ENCODE measurements at places on chromosomes 1 and 21.
A peak's percentile ranks its signal among the peaks of the same experiment; 100 is the strongest.

GRCh38 chr1:110875216-110875731, 2.3 kb downstream of the CD53 start:
- no peak for DNase-seq

DNA sequence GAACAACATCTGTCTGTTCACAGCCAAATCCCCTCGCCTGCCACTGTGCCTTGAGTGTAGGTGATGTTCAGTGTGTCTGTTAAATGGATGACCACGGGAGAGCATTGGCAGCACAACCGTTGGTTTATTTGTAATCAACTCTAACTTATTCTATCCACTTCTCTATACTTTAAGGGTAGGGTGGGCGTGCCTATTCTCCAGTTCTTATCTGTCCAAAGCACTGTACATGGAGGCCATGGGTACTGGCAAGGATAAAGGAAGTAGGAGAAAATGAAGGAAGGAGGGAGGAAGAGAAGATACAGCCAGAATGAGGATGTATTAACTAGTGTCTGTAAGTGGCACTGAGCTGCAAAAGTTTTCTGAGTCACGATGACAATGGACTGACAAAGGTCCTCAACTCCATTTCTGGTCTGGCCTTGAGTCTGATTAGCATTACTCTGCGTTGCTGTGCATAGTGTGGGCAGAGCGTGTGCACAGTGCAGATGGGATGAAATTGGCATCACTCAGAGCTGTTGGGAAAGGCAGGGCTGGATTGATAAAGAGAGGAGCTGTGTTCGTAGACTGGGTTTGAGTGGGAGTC, 7.1 kb downstream of the RHOU start:
- no peak for DNase-seq

DNA sequence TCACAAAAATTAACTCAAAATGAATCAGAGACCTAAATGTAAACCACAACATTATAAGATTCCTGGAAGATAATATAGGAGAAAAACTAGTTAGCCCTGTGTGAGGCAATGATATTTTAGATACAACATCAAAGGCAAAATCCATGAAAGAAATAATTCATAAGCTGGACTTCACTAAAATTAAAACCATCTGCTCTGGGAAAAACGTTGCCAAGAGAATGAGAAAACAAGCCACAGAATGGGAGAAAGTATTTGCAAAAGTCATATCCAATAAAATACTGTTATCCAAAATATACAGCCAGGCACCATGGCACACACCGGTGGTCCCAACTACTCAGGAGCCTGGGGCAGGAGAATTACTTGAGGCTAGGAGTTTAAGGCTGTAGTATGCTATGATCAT, 70.3 kb downstream of the SYF2 start:
- no peak for DNase-seq

DNA sequence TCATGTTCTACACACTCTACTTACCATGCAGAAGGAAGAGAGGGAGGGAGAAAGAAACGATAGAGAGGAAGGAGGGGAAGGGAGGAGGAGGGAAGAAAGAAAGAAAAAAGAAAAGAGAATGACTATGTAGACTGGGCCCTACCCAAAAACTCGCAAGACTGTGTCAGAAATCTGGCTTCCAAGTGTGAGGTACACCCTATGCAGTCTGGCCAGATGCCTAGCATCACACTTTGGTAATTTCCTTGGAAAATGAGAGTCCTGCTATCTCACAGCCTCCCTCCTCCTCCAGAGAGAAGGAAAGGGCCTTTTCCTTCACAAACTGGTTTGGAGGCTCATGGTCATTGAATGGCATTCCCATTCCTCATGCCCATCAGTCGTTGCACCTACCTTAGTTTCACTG, 86.4 kb upstream of the LRRC8D start:
- no peak for DNase-seq

DNA sequence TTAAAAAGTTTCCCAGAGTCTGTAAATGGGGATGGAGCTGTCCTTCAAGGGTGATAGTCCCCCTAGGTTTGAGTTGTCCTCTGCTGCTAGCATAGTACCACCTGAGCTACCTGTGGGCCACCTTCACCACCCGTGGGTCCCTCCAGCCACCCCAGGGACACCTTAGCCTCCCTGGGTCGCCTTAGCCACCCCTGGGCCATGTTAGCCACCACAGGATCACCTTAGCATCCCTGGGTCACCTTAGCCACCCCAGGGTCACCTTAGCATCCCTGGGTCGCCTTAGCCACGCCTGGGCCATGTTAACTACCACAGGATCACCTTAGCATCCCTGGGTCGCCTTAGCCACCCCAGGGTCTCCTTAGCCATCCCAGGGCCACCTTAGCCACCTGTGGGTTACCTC, 67.1 kb downstream of the ADARB1 start:
- DNase-seq, result no peak

DNA sequence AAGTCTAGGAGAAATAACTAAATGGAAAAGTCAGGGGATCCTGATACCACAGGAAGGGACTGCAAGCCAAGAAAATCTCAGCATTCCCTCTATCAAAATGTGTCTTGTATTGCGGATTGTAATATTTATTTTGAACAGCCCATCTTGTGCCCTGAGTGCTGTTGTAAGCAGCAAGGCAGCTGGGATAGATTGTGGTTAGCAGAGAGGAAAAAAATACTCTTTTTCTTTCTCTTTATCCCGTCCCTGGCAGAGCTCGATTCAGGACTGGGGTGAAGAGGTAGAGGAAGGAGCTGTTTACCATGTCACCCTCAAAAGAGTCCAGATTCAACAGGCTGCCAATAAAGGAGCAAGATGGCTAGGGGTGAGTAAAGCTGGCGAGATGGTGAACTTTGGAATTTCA, 1.2 kb downstream of the RGL1 start:
- no peak for DNase-seq

GRCh38 chr1:116424863-116425262, 51.8 kb downstream of the ATP1A1 start:
- DNase-seq, result no peak

GRCh38 chr1:248686815-248687214, 15.8 kb downstream of the OR14I1 start:
- peak; percentile 4 for DNase-seq

GRCh38 chr1:33170351-33171274, 11.2 kb downstream of the TRIM62 start:
- no peak for DNase-seq

DNA sequence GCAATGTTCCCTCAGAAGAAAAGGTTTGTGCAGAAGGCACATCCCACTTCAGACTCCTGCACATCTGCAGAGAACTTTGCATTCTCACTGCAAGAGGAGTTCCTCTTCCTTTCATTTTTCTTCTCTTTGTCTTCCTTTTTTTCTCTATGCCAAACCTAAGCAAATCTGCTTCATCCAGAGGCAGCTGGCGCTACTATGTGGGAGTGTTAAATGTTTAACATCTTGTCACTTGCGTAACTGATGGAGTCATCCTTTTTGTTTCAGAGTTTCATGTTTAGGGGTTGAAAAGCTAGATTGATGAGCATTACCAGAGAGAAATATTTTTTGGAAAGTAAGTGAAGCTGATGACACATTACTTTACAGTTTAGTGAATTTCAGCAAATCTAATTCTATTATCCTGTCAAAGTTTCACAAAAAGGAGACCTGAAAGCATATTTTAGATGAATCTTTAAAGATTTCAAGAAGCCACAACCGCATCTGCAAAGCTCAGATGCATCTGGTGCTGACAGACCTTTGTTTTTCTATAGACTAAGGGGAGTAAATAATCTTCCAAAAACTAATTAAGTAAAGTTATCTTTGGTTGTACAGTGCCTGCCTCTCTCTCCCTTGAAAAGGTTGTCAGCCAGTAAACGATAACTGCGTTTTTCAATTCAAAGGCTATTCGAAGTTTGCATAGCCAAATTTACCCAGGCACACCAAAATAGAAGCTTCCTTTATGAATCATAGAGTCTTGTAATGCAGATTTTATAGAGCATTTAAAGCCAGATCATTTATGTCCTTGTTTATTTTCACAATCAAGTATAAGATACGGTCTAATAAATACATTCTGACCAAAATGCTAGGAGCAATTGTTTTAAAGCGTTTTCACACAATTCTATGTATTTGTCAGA, 1.2 kb upstream of the LRRC53 start:
- no peak for DNase-seq
